ENCODE measurements at places on chromosomes 5 and 9. TPM values are rescaled to one million over a fixed set of nuclear protein-coding genes. Genes with fewer than 3 reads are reported as not detected.
A peak's percentile ranks its signal among the peaks of the same experiment; 100 is the strongest.

- peaks cover 2% of the 10 kb centered on the region for H3K27me3 ChIP-seq
- peak overlapping the region; percentile 50 for H3K4me3 ChIP-seq
- no peak overlapping the region for H3K27ac ChIP-seq
These were observed 19.4 kb upstream of the RNF130 start for GRCh38 chr5:180090769-180091546.

- H3K36me3 ChIP-seq: no peaks in the 10 kb centered on the region
- no peak for DNase-seq
- no peaks in the 10 kb centered on the region for H3K4me1 ChIP-seq
- peaks cover 53% of the 10 kb centered on the region for H3K27me3 ChIP-seq
These were observed 22.3 kb upstream of the ALDH1B1 start for GRCh38 chr9:38370176-38370575.

DNA sequence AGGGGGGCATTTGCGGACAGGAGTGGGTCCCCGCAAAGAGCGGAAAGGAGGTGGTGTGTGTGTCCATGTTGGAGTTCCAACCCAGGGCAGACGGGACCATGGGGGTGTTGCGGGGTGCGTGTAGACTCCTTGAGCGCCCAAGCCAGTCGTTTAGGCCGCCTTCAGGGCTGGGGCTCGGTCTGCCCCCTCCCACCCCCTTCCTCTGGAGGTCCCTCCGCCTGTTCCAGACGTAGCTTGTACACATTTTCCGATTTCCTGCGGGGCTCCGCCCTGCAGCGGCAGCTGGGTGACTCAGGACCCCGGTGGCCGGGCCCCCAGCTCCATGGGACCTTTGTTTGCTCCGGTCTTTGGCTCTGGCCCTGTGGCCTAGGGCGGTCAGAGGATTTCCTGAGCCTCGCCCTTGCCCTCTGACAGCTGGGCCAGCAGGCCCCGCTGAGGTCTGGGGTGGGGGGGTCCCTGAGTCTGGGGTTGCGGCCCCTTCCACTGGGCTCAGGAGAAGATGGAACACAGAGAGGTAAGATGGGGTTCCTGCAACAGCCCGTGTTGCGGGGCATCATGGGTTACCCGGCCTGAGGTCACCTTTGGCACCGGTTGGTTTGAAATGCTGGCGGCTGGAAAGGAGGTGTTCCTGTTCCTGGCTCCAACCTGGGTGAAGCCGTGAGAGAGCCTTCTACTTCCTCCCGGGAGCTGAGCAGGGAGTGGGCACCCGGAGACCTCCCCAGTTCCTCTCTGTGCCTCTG, 1.5 kb downstream of the PKN3 start:
- H3K27me3 ChIP-seq: no peaks in the 10 kb centered on the region
- no peaks in the 10 kb centered on the region for H3K4me1 ChIP-seq
- H3K36me3 ChIP-seq: no peaks in the 10 kb centered on the region
- no peak overlapping the region for H3K4me3 ChIP-seq
- H3K27ac ChIP-seq: no peak overlapping the region
- no peak for DNase-seq

- H3K4me1 ChIP-seq: no peaks in the 10 kb centered on the region
- no peak overlapping the region for H3K27ac ChIP-seq
- no peak for DNase-seq
- no peak overlapping the region for H3K4me3 ChIP-seq
These were observed 458.8 kb downstream of the DTWD2 start for GRCh38 chr5:118529361-118530144.

GRCh38 chr9:100071271-100071670, 27.5 kb downstream of the ERP44 start:
- peaks cover 8% of the 10 kb centered on the region for H3K4me1 ChIP-seq
- H3K27me3 ChIP-seq: no peaks in the 10 kb centered on the region
- H3K27ac ChIP-seq: no peak overlapping the region
- no peak for DNase-seq

DNA sequence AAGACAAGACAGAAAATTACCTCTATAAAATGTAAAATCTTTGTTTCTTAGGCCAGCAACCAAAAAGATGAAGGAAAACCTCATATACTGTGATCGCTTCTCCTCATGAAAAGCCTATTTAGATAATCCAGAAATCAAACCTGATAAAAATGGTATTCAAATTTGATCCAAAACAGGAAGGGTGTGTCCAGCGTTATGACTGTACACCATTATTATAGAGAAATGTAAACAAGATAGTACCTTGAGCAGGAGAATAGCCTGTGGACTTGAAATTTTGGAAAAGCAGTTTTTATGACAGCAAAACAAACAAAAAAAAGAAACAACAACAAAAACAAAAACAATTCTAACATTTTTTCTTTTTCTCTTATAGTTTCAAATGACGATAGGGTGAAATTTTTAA, 1382.8 kb upstream of the CDH9 start:
- H3K27ac ChIP-seq: no peak overlapping the region
- no peak overlapping the region for H3K4me3 ChIP-seq
- DNase-seq: no peak
- no peaks in the 10 kb centered on the region for H3K27me3 ChIP-seq

GRCh38 chr5:32710550-32711361, at the start of gene NPR3:
Gene NPR3 (plus strand): TSS chr5:32711321. CDS start chr5:32711777, 456 bp downstream.
- H3K27me3 ChIP-seq: no peaks in the 10 kb centered on the region
- peak within 1 kb of the TSS; percentile 80 for H3K27ac ChIP-seq
- H3K4me3 ChIP-seq: peak within 1 kb of the TSS; percentile 84
- H3K4me1 ChIP-seq: no peaks in the 10 kb centered on the region
- 0 out of 2 replicates have a peak, but pooled peaks cover 1% of the 10 kb centered on the region for H3K36me3 ChIP-seq

GRCh38 chr9:36791222-36791950, 218.7 kb downstream of the MELK start:
- no peak for DNase-seq
- H3K4me3 ChIP-seq: no peak overlapping the region
- no peaks in the 10 kb centered on the region for H3K4me1 ChIP-seq
- no peak overlapping the region for H3K27ac ChIP-seq

GRCh38 chr5:114362977-114363761, 1.3 kb downstream of the KCNN2 start:
- peak; percentile 37 for DNase-seq
- H3K4me1 ChIP-seq: no peaks in the 10 kb centered on the region
- peaks cover 7% of the 10 kb centered on the region for H3K27me3 ChIP-seq
- no peak overlapping the region for H3K27ac ChIP-seq

- H3K27ac ChIP-seq: peak overlapping the region; percentile 95
- H3K4me3 ChIP-seq: peak overlapping the region; percentile 49
- no peaks in the 10 kb centered on the region for H3K36me3 ChIP-seq
- peak; percentile 93 for DNase-seq
- no peaks in the 10 kb centered on the region for H3K27me3 ChIP-seq
These were observed 146.9 kb upstream of the DMRT1 start for GRCh38 chr9:694403-695154.

- no peaks in the 10 kb centered on the region for H3K36me3 ChIP-seq
- H3K4me1 ChIP-seq: no peaks in the 10 kb centered on the region
These were observed 762.8 kb upstream of the GRAMD2B start for GRCh38 chr5:125660231-125660895.

DNA sequence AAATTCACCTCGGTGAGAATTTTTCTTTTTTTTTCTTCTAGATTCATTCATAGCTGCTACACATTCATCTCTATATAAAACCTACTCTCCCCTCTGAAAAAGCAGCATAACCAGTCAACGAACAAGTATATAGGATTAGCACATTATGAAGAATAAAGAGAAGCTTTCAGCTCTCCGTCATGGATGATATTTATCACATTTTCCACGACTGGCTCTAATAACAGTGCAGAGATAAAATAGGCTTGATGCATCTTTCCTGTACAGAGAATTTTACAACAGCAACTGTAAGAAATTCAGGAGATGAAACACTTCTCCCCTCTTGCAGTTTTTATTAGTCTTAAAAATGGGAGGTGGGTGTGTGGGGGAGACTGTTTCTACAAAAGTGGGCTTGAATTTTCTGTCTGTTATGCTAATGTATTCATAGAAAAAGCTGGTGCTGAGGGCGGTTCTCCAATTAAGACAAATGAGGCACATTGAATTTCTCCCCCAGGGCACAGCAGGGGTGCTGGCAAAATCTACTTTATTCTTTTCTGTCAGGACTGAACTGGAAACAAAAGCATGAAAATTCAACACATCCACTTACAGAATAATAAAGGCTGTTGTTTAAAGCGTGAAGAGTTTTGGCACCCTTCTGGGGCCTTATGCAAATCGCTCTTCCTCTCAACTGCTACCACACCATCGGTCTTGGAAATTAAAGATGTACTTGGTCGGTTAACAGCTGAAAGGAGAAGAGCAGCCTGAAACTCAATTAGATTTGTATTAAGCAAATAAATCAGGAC, 233.9 kb upstream of the ZNF608 start:
- no peak overlapping the region for H3K4me3 ChIP-seq
- no peak overlapping the region for H3K27ac ChIP-seq
- peaks cover 4% of the 10 kb centered on the region for H3K4me1 ChIP-seq
- H3K36me3 ChIP-seq: no peaks in the 10 kb centered on the region
- no peaks in the 10 kb centered on the region for H3K27me3 ChIP-seq
- no peak for DNase-seq

Gene CNTNAP3B
- 2.2 TPM for total RNA-seq

DNA sequence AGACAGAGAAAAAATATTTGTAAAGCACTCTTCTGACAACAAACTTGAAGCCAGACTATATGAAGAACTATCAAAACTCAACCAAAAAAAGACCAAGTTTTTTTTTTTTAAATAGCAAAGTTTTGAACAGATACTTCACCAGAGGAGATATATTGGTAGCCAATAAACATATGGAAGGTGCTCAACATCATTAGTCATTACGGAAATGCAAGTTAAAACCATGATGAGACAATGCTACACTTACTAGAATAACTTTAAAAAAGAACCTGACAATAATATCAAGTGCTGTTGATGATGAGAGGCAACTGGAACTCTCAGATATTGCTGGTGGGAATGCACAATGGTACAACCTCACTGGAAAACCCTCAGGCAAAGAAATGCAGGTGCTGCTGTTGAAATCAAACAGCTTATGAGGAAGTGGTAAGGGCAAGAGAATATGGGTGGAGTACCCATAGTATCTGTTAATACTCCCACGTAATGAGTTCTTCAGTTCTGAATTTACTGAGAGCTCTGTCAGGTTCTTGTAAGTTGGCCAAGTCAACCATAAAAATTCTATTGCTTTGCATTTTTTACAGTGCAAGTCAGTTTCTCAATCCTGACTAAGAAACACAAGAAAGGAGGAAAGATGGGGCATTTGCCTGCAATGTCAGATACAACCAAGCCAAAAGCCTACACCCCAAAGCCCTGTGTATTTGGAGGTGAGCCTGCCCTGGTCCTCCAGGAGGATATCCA, 87.3 kb upstream of the GNAQ start:
- no peak overlapping the region for H3K27ac ChIP-seq
- peak; percentile 20 for DNase-seq
- no peak overlapping the region for H3K4me3 ChIP-seq

DNA sequence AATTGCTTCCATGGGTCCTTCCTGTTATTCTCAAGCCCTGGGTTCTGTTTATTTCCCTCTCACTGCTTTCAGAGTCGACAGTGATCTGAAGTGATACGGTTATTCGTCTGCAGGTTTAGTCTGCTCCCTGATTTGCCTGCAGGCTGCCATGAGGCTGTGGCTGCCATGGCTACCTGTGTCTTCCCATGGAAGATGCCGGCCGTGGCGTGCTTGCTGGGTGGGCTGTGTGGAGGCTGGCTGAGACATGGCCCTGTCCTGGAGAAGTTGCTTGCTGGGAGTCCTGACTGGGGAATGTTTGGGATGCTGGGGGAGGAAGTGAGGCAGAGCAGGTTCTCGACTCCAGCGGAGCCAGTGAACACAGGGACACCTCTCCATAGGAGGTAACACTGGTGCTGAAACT, 104.1 kb upstream of the TBC1D2 start:
- no peak for DNase-seq
- no peak overlapping the region for H3K4me3 ChIP-seq
- H3K27me3 ChIP-seq: no peaks in the 10 kb centered on the region
- H3K36me3 ChIP-seq: peaks cover 3% of the 10 kb centered on the region
- H3K4me1 ChIP-seq: peaks cover 11% of the 10 kb centered on the region

DNA sequence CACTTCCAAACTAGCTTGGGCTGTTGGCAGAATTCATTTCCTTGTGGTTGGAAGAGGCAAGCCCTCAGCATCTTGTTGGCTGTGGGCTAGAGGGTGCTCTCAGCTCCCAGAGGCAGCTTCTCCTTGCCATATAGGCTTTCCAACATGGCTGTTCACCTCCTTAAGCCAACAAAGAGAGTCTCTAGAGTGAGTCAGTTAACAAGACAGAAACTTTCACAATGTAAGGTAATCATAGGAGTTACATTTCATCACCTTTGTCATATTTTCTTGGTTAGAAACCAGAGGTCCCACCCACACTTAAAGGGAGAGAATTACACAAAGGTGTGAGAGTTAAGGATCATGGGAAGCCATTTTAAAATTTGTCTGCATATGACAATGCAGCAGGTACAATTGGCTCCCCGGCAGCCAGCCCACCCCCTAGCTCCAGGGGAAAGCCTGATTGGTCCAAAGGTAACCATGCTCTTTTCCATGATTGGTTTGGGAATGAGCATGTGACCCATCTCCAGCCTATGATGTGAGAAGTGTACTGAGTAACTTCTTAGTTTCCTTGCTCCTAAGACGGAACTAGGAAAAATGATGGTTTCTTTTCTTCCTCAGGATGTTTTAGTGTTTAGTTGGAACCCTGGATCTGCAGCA, 109.8 kb upstream of the MSX2 start:
- H3K4me3 ChIP-seq: no peak overlapping the region
- peaks cover 5% of the 10 kb centered on the region for H3K4me1 ChIP-seq
- no peaks in the 10 kb centered on the region for H3K27me3 ChIP-seq
- H3K27ac ChIP-seq: no peak overlapping the region
- no peak for DNase-seq
- no peaks in the 10 kb centered on the region for H3K36me3 ChIP-seq

Gene LCN12
- total RNA-seq: not detected

DNA sequence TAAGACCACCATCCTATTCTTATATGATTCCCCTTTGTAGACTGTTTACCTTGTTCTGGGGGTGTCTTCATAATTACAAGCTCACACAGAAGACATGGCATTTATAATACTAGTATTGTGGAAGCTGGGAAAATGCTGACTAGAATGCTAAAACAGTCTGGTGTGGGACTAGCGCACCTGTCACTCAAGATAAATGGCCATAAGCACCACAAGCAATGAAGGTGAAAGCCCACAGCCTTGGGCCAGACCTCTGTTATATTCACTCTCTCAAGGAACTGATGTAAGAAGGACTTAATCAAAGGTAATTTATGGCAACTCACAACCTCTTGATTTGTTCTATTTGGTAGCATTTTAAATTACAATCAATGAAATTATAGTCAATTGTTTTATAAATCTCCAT, 721.5 kb downstream of the SEMA5A start:
- no peak overlapping the region for H3K4me3 ChIP-seq
- H3K27me3 ChIP-seq: no peaks in the 10 kb centered on the region
- no peaks in the 10 kb centered on the region for H3K36me3 ChIP-seq
- H3K4me1 ChIP-seq: peaks cover 25% of the 10 kb centered on the region
- no peak for DNase-seq

- peaks cover 2% of the 10 kb centered on the region for H3K4me1 ChIP-seq
- H3K27me3 ChIP-seq: no peaks in the 10 kb centered on the region
- no peak overlapping the region for H3K4me3 ChIP-seq
- no peaks in the 10 kb centered on the region for H3K36me3 ChIP-seq
- no peak overlapping the region for H3K27ac ChIP-seq
- DNase-seq: peak; percentile 74
These were observed 47.4 kb downstream of the P4HA2 start for GRCh38 chr5:132180134-132180745.

Gene TAF11L2
- not detected for total RNA-seq

- no peaks in the 10 kb centered on the region for H3K4me1 ChIP-seq
- no peak overlapping the region for H3K27ac ChIP-seq
- no peak for DNase-seq
- H3K36me3 ChIP-seq: no peaks in the 10 kb centered on the region
- H3K4me3 ChIP-seq: no peak overlapping the region
These were observed 33.2 kb upstream of the NOTCH1 start for GRCh38 chr9:136578915-136579649.

Gene MAST4
- 6.8 TPM for total RNA-seq

- DNase-seq: no peak
- peaks cover 94% of the 10 kb centered on the region for H3K27me3 ChIP-seq
- H3K4me1 ChIP-seq: peaks cover 2% of the 10 kb centered on the region
These were observed 2.9 kb downstream of the BARX1 start for GRCh38 chr9:93952119-93952783.

Measured in IMR-90 (cell line).